Inflammatory macrophage treated with lipopolysaccharide for 1 hour (primary cell): ENCODE measurements at places on chromosomes 11 and 22.

GRCh38 chr22:49322861-49323622 is 504.6 kb downstream of the BRD1 start:
- DNase-seq = no peak

DNA sequence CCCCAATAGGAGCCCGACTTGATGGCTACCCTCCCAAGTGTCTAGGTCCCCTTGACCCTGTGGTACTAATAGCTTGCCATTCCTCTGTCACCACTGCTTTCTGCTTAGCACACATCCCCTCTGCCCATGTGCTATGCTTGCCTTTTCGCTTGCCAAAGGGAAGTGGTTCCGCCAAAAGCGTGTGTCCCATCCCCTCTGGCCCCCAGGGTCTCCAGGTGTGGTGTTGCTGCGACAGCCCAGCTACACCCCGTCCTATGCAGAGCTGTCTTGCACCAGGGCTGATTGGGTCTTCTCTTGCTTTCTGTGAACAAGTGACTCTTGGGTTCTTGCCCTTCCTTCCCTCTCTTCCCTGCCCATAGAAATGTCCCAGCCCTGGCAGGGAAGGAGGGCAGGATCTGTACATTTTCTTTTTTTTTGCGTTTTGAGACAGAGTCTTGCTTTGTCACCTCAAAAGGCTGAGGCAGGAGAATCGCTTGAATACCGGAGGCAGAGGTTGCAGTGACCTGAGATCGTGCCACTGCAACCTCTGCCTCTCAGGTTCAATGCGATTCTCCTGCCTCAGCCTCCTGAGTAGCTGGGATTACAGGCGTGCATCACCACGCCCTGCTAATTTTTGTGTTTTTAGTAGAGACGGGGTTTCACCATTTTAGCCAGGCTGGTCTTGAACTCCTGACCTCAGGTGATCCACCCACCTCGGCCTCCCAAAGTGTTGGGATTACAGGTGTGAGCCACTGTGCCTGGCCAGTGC is 3.9 kb downstream of the TANGO2 start:
- DNase-seq = no peak

- DNase-seq = no peak
These were observed 20.7 kb upstream of the AIFM3 start for GRCh38 chr22:20946080-20946986.

DNA sequence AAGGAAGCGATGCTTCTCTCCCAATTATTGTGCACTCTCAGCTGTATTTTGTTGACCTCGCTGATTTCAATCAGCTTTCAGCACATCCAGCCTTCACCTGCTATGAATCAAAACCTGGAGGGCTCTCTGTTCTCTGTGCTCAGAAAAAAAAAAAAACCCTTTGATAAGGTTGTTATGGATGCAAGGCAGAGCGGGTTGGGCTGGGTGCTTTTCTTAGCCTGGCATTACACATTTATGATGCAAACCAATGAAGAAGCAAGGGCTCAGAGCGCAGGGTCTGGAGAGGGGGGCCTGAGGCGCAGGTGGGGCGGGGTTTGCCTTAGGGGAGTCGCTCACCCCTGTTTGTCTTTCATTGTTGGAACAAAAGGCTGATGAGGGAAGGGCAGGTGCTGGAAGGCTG is 86.0 kb upstream of the CADM1 start:
- DNase-seq = no peak

GRCh38 chr11:78251083-78251775 is 62.5 kb downstream of the USP35 start:
- no peak for DNase-seq

DNA sequence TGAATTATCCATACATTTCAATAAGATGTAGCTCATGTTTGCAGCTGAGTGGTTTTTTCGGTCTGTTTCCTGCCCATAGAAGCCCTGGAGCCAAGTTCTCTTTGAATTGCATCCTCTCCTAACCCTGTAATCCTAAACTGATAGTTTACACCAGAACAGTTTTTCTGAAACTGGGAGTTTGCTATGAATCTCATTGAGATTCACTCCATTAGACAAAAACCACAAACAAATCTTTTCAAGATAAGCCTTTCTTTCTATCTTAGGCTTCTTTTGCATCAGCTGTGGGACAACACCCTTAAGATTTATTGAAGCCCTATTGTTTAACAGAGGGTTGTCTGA is 324.8 kb downstream of the DYNC2H1 start:
- no peak for DNase-seq

DNA sequence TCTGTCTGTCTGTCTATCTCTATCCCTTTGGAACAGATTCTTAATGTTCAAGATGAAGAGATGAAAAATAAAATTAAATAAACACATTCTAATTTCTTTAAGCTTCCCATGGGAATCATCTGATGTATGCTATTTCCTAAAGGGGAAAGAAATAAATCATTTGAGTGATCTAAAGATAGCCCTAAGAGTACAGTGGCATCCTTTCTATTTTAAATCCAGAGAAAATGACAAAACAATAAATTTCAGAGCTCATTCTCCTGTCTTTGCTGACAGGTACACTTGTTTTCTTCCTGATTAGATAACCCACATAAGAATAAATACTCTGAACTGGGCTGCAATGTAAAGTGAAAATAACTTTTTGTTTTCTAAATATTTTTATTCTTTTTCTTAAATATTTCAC is 550.4 kb downstream of the JRKL start:
- no peak for DNase-seq

- DNase-seq = no peak
These were observed 90.8 kb downstream of the ABTB2 start for GRCh38 chr11:34267013-34267412.

- DNase-seq = no peak
These were observed 106.6 kb downstream of the PRR5L start for GRCh38 chr11:36402568-36403170.

DNA sequence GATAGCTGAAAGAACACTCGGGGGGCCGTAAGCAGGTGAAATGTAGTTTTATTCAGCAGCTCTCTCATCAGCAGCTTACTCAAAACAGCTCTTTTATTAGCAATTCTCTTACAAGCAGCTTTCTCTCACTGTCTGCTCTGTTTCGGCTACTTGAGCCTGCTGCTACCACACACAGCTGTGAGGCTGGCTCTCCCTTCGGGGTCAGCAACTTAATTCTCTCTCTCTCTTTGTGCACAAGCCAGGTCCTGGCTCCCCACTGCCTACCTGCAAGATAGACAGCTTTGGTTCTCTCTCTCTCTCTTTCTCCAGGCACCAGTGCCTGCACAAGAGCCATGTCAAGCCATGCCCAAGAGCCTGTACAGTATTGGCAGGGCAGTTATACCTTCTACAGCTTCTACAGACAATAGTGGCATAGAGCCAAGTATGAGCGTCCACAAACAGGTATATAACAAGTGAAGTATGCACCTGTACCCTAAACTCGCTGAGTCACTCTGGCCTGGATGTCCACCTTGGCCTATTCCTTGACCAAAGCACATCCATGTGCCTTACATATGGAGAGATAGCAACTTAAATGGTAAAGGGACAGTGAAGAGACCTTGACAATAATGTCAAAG is 110.8 kb downstream of the MTNR1B start:
- no peak for DNase-seq

DNA sequence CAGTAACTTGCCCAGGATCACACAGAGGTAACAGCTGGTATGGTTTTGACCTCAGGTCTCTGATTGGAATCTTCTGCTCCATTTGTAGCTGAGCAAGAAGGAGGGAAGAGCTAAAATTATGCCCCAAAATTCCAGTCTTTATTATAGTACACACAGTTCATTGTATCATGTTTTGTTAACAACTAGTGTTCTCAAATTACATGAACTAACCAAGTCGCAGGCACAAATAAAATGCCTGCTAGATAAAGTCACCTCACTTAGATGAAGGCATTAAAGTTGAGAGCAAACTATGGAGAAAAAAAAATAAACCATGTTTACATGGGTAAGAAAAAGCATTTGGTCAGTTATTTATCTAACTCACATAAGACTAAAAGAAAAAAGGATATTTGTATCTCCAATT is 58.8 kb downstream of the PDGFD start:
- DNase-seq = no peak

DNA sequence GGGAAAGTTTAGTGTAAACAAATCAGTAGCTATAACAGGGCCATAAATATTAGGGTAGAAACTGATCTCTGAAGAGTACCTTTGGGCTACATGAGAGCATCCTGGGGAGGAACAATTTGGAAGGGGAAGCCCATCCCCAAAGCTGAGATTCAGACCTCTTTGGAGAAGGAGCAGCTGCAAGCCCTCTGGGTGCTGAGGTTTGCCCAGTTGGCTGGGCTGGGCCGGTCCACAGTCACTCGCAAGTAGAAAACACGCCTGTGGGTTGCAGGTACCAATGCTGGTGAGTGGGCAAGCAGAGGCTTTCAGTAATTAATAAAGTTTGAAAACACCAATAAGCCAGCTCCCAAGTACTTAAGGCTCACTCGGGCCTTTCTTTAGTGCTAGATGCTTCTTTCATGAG is 124.5 kb downstream of the ARHGAP8 start:
- no peak for DNase-seq

GRCh38 chr11:66950112-66950535 is 8.1 kb downstream of the PC start:
- no peak for DNase-seq

- no peak for DNase-seq
These were observed 123.9 kb downstream of the PAX6 start for GRCh38 chr11:31687256-31687655.

DNA sequence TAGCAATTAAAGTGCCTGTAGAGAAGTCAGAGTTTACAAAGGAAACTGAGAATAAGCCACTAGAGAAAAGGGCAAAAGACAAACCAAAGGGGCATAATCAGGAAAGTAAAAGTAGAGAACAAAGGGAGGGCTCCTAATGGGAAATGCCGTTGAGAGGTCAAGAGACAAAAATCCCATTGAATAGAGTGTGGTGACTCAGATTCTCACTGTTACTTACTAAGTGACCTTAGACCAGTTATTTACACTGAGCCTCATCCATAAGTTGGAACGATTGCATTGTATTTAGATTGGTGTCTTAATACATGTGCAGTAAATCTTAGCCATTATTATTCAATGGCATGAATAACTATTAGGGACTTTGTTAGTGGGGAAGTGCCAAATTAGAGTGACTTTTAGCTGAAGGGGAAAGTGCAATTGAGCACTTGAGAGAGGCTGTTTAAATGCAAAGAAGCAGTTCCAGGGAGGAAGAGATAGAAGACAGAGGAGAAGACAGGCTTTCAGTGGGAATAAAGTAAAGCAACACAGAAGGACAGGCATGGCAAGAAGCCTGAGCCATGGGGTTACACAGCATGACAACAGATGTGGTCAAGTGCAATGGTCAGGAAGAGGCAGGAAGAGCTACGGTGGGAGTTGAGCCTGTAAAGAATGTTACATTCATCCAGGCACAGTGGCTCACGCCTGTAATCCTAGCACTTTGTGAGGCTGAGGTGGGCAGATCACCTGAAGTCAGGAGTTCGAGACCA is 82.6 kb downstream of the UBASH3B start:
- DNase-seq = peak; percentile 53

DNA sequence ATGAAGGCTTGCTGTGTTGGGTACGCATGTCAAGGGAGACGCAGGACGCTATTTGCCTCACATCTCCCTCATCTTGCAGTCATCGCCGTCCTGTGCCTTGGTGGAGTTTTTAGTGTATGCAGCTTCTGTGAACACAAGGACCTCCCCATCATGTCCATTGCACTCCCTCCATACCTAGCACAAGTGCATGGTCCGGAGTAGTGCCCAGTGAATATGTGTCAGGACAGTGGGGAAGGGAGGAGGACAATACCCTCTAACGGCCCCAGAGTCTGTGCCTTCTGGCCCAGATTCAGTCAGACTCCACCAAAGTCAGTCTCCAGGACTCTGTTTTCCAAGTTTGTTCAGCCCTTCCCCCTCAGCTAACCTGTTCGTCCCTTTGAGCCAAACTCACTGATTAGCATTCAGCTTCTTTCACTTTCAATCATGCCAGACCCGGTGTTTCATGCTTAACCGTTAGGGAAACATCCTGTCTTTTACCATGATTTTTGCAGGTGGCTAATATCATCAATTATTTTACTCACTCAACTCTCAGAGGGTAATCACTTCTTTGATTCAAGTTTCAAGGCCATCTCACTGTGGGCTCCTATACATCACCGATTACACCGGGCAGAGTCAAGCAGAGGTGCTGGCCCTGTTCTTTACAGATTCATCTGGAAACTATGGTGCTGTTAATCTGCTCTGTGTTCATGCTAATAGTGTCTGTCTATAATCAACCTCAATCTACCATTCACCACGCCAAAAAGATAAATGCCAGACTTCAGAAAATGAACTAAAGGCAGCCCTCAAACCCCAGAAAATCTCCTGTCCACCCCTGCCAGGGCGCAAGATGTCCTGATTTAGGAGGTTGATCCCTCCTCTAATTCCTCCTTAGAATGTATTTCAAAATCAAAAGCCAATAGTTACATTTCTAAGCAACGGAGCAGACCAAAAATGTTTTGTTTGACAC is 156.5 kb downstream of the RRAS2 start:
- DNase-seq = no peak

DNA sequence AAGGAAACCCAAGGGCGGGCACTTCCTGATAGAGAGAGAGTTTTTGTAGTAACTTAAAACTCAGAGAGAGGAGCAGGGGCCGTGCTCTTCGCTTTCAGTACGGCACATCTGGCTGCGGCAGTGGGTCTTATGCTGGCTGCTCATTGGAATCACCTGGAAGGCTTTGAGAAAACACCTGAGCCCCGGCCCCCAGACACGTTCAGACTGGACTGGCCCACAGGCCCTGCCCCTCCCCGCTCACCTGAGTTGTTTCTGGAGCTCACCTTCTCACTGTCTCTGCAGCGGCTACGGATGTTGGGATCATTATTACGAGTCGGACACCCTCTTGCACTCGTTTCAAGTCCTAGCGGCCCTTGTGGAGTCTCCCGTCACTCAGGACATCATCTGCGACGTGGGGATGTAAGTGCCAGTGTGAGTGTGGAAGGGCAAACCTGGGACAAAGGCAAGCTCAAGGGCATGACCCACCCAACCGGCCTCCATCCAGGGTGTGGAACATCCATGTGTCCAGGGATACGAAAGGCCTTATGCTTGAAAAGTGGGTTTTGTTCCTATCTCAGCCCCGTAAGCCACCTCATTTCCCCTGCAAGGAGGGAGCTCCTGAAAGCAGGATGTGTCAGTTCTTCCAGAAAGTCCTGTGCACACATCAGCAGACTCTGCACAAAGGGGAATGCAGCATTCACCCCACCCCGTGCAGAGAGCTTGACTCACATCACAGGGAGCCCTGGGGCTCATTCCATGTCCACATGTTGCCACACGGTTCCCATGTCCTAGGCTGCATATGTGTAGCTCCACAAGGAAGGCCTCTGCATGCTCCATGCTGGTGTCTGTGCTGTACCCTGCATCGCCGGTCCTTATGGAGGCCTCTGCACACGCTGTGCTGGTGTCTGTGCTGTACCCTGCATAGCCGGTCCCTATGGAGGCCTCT is 5.4 kb downstream of the NADSYN1 start:
- DNase-seq = no peak

- no peak for DNase-seq
These were observed 20.1 kb downstream of the UBE4A start for GRCh38 chr11:118379497-118379896.

- DNase-seq = peak; percentile 20
These were observed 20.9 kb upstream of the UPB1 start for GRCh38 chr22:24474221-24474620.

DNA sequence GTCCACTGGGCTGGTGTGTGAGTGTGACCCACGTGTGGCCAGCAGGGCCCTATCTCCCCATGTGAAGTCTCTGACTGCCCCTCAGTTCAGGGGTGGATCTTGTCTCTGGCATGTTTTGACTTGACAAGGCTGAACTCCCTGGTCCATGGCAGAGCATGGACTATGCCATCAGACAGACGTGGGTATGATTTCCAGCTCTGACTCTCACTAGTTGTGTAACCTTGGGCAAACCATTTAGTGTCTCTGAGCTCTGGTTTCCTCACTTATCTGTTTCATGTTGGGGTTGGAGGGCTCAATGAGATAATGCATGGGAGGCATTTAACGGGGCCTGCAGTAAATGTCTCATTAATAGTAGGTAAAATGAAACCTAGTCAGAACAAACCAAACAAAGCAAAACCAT is 254.5 kb upstream of the NARS2 start:
- peak; percentile 50 for DNase-seq
